ENCODE measurements at places on chromosomes 7 and 10. TPM values are rescaled to one million over a fixed set of nuclear protein-coding genes. Genes with fewer than 3 reads are reported as not detected.

The CXCL12 gene
- 51.4 TPM for total RNA-seq

- no peak for DNase-seq
These were observed 86.1 kb downstream of the LHPP start for GRCh38 chr10:124547647-124548168.

GRCh38 chr10:86931872-86932271, 25.5 kb downstream of the MMRN2 start:
- DNase-seq: no peak

DNA sequence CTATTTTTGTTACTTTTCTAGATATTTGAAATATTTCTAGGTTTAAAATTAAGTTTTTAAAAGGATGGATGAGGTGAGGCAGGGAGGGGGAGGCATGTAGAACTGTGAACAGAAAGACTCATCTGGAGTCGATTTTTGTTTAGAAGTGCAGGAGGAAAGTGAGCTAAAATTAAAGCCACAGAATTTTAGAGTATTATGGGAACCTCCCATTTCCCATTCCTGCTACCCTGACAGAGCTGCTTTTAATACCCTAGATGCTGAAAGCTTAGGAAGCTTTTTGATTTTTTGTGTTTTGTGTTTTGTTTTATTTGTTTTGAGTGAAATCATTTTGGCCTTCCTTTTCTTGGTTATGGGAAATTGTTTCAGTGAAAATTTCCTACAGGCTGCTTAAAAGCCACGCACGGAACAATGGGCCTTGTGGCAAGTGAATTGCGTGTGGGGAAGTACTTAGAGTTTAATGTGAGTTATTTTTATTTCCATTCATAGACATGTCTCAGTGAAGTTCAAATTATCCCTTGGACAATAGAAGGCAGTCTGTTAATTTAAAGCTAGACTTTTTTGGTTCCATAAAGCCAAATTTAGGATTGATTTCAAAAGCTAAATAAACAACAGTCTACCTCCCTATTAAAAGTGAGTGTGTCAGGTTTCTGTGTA, 102.0 kb upstream of the HDAC9 start:
- DNase-seq: no peak

DNA sequence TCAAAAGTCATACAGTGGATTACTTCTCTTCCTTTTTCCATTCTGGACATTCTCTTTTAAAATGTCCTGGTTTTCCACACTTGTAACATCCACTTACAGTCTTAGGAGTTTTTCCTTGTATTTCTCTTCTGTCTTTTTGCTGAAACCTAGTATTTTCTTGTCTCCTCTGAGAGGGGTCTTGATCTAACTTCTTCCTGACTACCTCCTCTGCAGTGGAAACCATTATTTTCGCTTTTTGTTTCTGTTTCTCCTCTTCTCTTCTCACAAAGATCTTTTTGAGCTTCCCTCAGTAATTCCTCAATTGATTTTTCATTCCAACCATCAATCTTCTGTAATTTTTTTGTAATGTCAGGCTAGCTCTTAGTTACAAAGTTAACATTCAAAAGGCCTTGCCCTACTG, 23.7 kb upstream of the ELOVL3 start:
- no peak for DNase-seq

GRCh38 chr10:31319602-31320549, 860 bp downstream of the ZEB1 start:
- no peak for DNase-seq

- DNase-seq: no peak
These were observed at the start of gene SFXN2 for GRCh38 chr10:102714621-102715455. SFXN2 (plus strand) TSS chr10:102714636; CDS start chr10:102726637, 12,001 bp downstream.

DNA sequence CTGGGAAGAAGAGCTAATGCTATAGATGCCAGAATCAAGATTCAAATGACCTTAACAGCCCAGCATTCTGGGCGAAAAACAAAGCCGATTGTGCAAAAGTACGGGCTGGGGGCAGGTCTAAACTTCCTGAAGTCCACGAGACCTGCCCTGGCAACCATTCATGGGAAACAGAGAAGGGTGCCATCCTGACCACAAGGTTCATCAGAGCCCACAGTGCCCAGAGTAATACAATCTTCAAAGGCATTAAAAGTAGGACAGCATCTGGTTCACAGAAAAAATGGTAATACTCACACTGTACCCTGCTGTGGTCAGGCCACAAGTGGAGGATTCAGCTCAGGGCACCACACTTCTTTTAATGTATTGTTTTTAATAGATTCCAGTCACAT, 36.1 kb downstream of the SORBS1 start:
- DNase-seq: no peak

The ADAMTS14 gene
- 2.3 TPM for total RNA-seq

- no peak for DNase-seq
These were observed 251.0 kb downstream of the NSUN6 start for GRCh38 chr10:18400201-18400905.

The OR9A2 gene
- total RNA-seq: not detected

DNA sequence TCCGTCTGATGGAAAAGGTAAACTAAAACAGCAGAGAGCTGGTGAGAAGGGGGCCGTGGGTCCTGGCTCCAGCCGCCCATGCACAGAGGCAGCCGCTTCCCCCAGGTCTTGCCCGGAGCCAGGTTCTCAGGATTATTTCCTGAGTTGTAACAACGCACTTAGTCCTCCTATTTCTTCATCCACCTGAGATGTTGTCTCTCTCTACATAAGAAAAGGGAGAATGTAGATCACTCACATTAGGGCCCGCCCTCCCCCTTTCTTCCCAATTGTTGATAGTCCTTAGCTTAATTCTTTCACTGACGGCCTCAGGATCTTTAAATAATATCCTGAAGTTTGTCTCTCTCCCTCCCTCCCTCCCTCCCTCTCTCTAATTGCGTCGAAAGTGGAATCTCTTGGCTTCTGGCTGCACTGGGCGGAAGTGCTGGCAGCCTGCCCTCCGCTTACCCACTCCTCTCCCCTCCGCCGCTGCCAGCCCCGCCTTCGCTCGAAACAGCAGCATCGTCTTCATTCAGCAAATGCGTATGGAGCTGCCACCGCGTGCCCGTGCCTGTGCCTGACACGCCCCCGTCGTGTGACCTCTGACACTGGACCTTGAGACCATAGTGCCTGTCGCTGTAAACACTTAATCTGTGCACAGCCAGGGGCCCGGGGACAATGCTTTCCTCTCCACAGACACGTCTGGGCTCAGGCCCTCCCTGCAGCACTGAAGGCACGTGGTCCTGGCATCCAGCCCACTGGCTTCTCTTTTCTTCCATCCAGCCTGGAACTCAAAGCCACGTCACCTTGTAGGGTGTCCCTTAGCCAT, 174.5 kb upstream of the PPP2R2D start:
- DNase-seq: no peak

DNA sequence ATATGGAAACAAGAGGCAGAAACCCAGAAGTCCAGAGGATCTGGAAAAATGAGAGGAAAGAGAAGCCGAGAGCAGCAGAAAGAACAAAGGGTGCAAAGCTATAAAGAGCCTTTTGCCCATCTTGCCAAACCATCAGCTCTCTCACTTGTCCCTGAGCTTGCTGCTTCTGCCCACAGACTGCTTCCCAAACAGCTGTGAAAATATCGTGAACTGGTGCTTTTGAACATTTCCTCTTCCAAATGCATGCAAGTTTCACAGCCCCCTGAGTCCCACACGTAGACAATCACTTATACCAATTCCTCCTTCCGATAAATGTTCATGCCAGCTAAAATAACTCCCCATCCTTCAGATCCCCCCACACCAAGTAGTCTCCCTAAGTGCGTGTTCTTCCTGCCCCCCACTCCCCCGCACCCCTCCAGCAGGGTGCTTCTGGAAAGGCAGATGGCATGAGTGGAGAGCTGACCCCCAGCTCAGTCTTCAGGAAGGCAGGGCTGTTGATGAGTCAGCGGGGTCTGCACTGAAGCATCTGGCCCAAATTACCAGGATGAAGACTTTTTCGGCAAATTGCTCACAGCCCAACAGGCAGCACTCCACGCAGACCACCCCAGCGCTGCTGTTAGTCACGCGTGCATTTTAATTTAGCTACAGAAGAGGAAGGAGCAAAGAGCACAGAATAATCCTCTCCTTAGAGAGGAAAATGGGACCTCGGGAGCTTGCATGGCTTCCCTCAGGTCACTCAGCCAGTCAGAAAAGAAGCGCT, 76.1 kb upstream of the KCNMA1 start:
- DNase-seq: no peak

DNA sequence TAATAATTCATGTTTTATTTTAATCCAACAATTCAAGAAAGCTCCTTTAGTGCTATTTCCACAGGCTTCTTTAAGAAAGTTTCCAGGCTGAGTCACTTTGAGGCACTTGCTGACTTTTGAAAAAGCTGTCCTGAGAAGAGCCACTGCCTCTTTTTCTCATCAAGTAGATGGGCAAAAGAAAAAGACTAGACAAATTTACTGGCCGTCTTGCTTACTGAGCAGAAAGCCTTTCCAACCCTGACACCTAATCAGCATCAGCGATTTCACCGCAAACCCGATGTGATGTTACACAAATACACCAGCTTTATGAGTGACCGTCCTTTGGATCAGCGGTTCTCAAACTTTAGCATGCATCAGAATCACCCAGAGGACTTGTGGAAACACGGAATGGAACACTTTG, 24.3 kb downstream of the CTTNBP2 start:
- no peak for DNase-seq

The BEND7 gene
- 5.9 TPM for total RNA-seq

DNA sequence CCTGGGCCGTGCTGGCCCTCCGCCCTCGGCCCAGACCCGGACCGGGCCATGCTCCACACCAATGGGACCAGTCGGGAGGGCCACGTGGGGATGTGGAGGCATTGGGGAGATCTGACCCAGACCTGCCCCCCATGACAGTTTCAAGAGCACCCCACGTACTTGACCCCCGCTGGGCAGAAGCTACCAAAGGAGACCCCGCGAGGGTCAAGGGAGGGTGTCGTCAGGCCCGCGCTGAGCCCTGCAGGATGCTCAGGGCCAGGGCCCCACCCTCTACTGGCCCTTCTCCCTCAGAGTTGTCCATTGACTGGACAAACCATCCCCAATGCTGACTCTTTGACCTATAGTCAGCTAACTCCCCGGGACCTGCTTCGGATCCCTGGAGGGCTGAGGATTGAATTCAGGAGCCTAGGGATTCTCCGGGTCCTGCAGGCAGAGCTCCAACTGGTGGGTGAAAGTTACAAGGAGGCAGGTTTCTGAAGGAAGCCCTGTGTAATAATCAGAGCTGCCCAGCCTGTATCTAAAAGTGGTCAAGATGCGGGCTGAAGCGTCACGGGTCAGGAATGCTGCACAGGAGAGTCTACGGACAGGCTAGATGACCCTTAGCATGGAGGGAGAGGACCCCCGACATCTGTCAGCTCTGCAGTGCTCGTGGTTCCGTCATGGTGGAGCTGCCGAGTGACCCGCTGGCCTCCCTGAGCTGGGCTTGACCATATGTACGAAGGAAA, 498 bp upstream of the CALHM2 start:
- DNase-seq: no peak

DNA sequence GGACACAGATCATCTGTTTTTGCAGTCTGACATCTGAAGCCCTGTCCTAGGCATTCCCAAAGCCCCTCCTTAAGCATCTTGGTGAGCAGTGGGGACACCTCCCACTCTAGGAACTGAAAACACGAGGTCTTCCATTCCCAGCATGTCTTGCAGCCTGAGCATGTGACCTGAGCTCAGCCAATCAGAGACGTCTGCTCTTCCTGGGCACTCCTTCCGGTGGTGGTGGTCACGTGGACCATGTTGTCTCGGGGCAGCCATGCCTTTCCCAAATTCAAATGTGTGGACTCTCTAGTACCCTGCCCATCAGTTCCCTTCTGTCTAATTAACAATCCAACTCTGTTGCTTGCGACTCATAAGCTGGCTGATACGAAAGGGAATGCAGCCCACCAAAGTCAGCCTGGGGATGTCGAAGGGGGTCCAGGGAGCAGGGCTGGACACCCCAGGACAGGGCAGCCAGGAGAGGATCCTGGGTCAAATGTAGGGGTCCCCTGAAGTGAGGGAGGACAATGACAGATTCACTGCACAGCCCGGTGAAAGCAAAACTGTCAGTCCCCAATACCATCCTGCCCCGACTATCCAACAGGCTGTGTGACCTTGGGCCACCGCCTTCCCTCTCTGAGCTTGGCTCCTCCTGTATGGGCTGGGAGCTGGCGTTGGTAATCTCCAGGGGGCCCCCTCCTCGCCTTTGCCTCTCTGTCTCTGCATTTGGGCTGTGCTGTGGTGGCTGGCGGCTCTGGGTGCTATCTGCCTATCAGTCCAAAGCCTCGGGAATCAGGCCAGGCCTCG, 57.4 kb upstream of the BAIAP2L1 start:
- no peak for DNase-seq

GRCh38 chr7:134459981-134460380, 1.1 kb upstream of the AKR1B1 start:
- DNase-seq: no peak

DNA sequence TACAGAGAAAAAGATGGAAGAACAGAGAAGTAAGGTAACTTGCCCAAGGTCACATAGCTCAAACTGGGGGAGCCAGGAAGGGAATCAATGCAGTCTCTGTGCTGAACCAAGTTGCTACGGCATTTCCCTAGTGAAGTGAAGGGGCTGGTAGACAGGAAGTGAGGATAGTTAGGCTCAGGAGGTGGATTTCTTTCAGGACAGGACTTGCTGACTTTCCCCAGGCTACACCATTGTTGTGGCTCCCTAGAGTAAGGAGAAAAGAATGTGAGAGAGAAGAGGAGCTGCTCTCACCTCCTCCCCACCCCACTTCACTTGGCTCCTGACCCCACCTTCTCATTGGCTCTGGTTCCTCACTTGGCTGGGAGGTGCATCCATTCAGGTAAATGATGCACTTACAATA, 316.9 kb downstream of the INHBA start:
- DNase-seq: no peak

DNA sequence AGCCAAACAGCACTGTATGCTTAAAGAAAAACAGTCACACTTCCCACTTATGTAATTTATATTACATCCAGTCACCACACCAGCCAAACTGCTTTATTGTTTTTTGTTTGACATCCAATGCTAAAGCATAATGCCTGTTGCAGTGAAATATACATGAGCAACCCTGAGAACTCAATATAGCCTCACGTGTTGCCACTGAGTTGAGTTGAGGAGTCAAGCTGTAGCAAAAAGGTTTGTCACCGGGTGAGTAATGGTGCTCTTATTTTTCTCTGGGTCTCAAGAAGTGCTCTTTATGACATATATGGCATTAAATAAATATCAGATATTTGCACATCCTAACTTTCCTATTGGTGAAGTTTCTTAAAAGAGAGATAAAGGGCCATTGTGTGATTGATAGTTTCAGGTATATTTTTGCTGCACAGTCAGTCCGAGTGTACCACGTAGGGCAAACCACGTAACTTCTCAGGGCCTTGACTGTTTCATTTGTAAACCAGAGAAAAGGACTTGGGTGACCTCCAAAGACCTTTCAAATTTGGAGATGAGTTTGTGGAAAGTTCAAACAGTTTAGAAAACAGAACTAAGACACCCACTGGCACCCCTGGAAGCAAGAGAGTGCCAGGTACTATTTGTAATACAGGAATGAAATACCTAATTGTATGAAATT, 168.5 kb downstream of the CFTR start:
- no peak for DNase-seq

The MACC1 gene
- total RNA-seq: 17.1 TPM

DNA sequence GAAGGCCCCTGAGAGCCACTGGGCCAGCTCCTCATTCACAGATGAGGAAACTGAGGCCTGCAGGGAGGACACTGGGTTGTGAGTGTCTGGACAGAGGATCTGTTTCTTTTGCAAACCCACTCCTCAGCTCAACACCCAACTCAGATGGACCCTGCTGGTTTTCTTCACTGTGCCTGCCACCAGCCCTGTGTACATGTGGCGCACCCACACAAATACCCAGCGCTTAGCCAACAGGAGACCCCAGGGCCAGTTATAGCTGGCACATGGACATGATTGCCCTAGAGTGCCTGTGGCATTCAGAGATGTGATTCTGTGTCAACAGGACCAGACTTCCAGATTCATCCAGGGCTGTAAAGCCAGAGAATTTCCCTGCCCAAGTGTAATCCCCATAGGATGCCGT, 12.4 kb downstream of the PODXL start:
- no peak for DNase-seq

The SPAM1 gene
- total RNA-seq: not detected
